NCI-H1930 (cell line): ENCODE measurements at places on chromosomes 16 and 17.

DNA sequence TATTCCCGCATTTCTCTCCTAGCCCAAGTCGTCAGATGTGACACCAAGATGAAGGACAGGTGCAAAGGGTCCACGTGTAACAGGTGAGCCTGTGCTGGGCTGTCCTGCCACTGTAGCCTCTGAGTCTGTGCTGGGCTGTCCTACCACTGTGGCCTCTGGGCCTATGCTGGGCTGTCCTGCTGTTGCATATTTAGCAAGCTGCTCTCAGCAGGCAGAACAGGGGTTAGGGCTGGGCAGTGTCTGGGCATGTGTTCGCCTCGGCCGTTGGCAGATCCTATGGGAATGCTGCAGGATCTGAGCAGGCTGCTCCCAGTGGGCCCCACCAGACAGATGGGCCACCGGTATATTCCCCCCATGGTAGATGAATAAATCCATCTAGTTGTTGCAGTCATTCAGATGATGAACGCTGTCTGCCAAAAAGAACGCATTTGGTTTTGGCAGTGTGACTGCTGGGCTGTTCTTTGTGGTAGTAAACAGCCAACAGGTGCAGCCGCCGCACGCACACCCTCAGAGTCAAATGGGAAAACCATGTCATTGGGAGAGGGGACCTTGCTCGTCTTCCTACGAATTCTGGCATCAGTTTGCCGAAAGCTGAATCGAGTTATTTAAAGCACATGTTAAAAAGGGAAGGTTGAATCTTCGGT lies 49.2 kb downstream of the CRISPLD2 start:
- DNase-seq = no peak

DNA sequence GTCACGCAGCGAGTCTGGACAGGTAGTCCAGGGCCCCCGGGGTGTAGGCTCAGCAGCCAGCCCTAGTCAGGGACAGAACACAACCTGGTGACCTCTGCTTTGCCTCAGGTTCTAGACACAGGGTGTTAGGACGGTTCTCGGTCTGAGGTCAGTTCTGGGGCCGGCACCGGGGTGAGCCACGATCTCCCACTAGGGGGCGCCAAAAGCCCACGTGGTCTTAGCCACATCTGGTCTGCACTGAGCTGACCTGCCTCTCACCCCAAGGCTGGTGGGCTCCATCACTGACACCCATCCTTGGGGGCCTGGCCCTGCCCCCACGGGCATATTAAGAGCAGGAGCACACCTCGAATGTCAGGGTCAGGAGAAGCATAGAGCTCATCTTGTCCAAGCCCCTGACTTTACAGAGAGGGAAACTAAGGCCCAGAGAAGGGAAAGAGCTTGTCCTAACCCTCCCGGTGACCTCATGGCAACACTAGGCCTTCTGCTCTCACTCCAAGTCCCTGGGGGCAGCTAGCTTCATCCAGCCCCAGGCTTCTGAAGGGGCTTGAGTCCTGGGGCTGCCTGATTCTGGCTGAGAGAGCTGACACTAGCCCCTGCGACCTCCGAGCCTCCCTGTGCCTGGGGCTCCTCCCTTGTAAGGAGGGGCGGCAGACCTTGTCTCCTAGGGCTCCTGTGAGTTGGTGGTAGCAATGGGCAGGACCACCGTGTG lies 9.0 kb downstream of the SLC5A10 start:
- peak; percentile 68 for DNase-seq

- DNase-seq = no peak
Observed at GRCh38 chr17:59838052-59838916, 54.5 kb downstream of the TUBD1 start.

- DNase-seq = no peak
Observed at GRCh38 chr17:1979182-1979985, 45.8 kb downstream of the RTN4RL1 start.

- DNase-seq = no peak
Observed at GRCh38 chr17:31815212-31815730, 43.8 kb downstream of the COPRS start.

- DNase-seq = no peak
Observed at GRCh38 chr17:55286681-55287589, 22.2 kb downstream of the HLF start.

DNA sequence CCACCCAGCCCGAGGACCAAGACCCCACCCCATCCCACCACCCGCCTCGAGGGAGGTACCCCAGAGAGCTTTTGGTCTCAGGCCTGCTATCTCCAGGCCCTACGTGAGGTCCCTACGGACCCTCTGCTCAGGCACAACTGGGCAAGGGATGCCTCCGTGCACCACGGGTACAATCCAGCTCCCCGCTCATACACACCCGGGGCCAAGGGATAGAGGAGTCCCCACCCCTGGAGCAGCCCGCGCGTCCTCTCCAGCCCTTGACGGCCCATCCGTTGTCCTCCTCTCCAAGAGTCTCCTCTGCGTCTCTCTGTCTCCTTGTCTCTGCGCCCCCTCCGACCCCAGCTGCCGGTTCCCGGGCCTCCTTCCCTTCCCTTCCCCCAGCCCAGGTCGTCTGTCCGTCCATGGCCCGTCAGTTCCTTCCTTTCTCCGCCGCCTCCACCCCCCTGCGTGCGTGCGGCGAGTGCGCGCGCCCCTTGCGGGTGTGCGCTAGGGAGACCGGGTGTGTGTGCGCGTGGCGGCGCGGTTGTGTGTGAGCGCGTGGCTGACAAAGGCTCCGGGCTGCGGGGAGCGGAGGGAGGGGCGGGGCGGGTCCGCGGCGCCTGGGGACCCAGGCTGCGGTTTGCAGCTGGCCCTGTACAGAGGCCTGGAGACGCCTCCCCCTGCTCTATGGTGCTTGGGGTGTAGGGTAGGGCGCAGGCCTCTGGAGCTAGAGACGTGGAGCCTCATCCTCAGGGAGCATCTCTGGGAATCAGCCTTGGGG lies 930 bp downstream of the SPNS2 start:
- no peak for DNase-seq
